Esophagus squamous epithelium (tissue), 5 donors: ENCODE measurements at places on chromosomes 4 and X. TPM values are rescaled to one million over a fixed set of nuclear protein-coding genes. Genes with fewer than 3 reads are reported as not detected.

The PNPLA4 gene
- total RNA-seq, result 33.8 TPM

The EGFL6 gene
- 0.92 TPM for total RNA-seq

The GAB3 gene
- 2.5 TPM for total RNA-seq

The XAGE2 gene
- not detected for total RNA-seq

The TMEM271 gene
- not detected for total RNA-seq

The FATE1 gene
- total RNA-seq, result not detected

The STATH gene
- total RNA-seq, result not detected

The SCD5 gene
- total RNA-seq, result 3.2 TPM

GRCh38 chr4:25797136-25797535 lies 65.7 kb downstream of the SEL1L3 start:
- DNase-seq, result no peak

- DNase-seq, result no peak
Observed at GRCh38 chrX:107454302-107454701, 4.8 kb downstream of the FRMPD3 start.

GRCh38 chr4:156374069-156374468 lies 420.4 kb upstream of the CTSO start:
- no peak for DNase-seq

GRCh38 chrX:11269996-11270395 lies 23.2 kb upstream of the AMELX start:
- DNase-seq, result no peak

DNA sequence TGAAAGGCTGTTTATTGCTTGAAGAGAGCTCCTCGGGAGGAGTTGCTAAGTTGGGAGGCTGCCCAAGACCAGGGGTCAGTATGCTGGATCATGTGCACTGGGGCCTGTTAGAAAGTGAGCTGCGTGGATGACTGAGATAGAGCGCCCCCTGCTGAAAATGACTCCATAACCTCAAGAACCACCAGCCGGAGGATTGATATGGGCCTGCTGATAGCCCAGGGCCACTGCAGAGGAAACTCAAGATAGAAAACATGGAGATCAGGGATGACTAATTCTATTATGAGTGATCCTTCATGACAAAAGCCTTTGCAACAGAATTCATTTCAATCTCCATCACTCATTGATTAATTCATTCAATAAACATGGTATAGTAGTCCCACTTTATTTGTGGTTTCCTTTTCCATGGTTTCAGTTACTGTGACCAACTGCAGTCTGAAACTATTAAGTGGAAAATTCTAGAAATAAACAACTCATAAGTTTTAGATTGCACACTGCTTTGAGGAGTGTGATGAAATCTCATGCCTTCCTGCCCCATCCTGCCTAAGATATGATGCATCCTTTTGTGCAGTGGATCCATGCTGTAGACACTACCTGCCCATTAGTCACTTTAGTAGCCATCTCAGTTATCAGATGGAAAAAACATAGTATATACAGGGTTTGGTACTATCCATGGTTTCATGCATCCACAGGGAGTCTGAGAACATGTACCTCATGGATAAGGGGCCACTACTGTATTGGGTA lies 126.7 kb upstream of the MBNL3 start:
- no peak for DNase-seq

GRCh38 chr4:158818560-158819140 lies 49.8 kb downstream of the FNIP2 start:
- no peak for DNase-seq

GRCh38 chr4:2805712-2806389 lies 13.0 kb downstream of the SH3BP2 start:
- DNase-seq, result no peak

DNA sequence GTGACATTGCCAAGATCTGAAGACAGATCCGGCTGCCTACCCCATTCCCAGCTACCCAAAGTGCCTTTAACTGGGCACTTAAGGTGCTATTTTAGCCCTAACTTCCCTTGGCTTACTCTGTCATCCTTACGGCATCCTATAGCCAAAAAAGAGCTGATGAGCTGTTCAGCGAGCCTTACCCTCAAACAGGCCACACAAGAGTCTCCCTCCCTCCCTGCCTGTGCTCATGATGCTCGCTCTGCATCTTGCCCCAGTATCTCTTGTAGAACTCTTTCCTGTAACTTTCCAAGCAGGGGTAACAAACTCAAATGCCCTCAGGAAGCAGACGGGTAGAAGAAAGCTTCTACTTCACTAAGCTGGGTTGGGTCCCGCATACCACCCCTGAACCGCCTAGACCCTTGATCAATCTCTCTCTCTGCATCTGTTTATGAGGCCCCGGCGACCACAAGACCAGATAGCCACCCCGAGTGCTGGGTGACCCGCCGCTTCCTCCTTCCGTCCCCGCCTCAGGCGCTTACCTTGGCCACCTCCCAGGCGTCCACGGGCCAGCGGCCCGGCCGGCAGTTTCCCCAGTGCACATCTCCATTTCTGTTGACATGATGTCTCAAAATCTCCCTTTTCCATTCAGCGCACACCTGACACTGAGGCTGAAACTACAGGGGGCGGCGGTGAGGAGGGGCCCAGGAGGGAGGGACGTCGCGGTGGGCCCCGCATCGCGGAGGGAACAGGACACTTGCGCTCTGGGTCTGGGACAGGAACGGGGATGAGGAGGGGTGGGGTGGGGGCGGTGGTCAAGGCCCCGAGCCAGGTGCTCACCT lies 663 bp downstream of the CXorf38 start:
- no peak for DNase-seq

DNA sequence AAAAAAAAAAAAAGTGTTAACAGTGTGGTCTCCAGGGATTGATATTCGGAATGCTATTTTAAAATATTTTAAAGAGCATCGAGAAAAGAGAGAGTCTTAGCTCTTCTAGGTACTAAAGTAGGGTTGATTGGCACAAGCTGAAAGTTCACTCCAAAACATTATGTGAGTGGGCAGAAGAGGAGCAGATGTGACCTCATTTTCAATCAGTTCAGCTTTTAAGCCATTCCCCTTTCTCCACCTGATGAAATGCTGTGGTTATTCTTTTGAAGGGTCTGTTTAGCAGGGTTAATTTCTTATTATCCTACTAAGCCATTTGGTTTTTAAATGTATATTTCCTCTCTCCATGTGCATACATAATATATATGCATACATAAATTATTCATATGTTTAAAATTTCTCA lies 69.2 kb downstream of the GALNT7 start:
- DNase-seq, result no peak

DNA sequence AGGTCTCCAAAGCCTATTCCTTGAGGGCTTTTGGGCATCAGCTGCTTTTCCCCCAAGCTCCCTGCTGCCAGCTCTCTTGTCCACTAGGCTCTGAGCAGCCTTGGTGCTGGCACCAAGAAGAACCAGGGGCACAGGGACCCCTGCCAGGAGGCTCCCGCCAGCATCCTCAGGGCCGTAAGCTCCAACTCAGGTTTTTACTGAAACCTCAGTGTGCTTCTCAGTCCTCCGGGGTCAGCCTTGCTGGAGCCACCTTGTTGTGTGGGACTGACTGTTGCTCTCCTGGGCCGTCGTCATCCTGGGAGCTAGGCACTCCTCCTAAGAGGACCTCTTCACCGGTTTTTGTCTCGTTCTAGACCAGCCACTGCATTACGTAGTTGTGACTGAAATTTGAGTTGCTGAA lies 38.9 kb downstream of the NOP14 start:
- DNase-seq, result no peak

- DNase-seq, result no peak
Observed at GRCh38 chr4:56305390-56305789, 81.9 kb downstream of the AASDH start.

GRCh38 chr4:105184316-105184980 lies 37.8 kb downstream of the TET2 start:
- DNase-seq, result no peak

DNA sequence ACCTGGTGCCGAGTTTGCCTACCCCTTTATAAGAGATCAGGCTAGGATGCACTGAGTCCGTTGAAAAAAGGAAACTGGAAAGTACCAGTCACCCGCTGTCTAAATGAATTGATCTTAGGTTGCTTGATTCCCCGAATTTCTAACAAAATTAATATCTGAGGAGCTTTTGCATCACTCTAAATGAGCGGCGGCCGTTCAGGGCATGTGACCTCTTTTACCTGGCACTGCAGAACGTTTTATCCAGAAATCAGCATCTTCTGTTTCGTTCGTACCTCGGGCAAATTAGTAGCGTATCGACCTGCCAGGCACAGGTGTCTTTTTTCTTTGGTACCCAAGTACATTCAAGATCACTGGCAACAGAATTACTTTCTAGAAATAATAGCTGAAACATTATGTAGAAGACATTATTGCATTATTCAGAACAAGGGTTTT lies 876 bp downstream of the KLHL2 start:
- DNase-seq, result no peak

DNA sequence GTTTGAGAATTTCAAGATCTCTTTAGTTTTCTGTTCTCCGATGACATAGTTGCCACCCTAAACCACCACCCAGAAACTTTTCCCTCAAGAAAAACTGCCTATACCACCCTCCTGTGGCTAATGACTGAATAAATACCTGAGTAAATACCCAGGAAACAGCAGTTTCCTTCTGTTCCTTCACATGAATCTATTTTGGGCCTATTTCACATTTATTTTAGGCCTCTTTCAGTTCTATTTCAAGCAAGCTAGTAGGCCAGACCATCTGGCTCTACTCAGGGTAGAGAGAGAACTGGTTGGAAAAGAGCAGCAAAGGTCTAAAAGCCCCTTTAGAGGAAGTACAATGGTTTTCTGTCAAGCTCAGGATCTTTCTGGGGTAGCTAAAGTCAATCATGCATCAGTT lies 23.4 kb downstream of the ARHGEF9 start:
- no peak for DNase-seq

DNA sequence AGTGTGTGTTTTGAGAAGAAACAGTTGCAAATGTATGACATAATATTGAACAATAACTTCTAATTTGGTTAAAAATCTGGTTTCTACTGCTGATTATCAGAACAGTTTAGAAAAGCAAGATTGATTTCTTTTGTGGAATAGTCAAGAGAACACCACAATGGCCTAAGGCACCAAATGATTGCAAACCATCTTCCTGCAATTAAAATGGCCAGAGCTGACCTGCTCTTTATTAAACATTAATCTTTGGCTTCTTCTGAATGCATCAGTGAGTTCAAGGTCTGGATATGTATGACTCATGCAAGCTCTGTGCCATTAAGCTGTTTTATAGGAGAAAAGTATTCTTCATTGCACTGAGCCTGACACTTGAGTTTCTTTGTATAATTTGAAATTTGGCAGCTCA lies 107.8 kb upstream of the PDHA2 start:
- DNase-seq, result no peak

DNA sequence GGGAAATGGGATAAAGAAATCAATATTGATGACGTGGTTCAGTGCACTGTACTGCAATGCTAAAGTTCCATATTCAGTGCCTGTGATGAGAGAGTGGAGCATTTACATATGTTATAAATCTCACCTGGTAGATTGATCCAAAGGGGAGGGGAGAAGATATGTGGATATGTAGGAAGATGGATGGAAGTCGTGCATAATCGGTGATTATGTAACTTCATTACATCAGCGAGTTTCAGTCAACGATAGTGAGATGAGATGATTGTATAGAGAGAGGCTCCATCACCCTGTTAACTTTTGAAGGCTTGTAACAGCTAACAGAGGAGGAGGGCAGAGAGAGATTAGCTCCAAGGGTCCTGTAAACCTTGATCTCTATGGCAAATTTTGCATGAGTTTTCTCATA lies 1.8 kb downstream of the IL1RAPL1 start:
- DNase-seq, result no peak

DNA sequence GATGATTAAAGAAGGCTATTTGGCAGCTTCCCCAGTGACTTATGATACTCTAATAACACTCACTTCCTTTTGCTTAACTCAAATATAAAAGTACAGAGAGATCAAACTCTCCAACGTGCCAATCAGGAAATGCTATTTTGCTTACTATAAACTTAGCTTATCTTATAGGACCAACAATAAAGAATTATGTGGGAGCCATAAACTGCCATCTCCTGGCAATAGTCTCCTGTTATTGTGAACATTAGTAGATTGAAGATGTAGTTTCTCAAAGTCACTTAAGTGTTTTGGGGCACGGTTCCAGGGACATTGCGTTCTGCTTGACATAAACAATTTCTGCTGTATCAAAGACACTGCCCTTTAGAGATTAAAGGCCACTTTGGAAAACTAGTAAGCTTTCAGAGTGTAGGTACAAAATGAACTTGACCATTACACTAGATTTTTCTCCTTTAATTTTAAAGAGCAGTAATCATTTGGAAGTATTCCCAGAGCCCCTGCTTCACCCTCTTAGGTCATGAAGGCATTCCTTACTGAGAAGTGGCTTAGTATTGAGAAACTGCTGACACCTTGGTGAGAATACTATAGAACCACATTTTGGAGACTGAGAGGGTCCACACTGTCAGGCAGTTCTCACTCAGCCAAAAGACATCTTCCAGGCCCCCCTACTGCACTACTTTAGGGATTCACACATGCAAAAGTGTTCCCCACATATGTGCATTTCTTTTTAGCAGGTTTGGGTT lies 51.9 kb downstream of the MAOA start:
- no peak for DNase-seq

- DNase-seq, result no peak
Observed at GRCh38 chrX:3420316-3420715, 73.9 kb upstream of the MXRA5 start.

DNA sequence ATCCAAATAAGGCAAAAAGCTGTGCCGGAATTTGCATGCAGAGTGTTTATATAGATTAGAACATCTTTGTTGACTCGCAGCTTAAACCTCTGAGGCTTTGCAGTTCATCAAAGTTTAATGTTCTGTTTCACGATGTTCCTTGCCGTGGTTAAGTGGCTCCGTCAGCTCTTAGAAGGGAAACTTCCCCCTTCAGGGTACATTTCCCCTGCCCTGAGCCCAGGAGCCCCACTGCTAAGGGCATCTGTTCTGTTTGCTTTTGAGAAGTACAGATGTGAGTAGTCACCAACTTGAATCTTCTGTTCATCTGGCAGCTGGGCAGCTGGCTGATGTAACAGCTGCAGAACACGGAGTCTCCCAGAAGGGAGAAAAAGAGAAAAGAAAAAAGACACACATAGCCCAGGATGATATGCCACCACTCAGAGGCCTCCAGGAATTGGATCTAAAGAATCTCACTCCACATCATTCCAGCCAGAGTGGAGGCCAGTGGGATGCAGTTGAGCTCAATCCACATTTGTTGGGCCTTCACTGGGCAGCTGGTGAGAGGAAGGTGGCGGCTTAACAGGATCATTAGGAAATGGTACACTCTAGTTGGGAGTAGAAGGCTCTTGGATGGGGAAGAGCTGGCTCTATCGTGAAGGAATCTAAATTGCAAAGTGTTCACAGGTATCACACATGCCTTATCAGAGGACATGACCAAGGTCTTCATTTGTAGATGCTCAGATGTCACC lies 178.7 kb upstream of the RBPJ start:
- no peak for DNase-seq

DNA sequence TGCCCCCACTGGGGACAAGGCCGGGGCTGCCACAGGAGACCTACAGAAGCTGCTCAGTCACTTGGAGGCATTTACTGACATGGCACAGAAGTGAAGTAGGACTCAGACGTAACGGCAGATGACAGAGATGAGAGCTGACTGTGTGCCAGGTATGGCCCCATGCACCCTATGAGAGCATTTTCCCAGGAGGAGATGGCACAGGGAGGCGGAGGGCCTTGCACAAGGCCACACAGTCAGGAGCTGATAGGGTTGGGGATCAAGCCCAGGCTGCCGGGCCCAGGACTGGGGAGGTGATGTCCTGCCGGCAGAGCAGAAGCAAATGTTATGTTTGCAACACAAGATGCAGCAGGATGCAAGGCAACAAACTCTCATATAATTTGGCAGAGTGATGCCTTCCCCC lies 34.1 kb downstream of the NAT8L start:
- no peak for DNase-seq
